ENCODE measurements at places on chromosomes 16 and 17. TPM values are rescaled to one million over a fixed set of nuclear protein-coding genes. Genes with fewer than 3 reads are reported as not detected.

DNA sequence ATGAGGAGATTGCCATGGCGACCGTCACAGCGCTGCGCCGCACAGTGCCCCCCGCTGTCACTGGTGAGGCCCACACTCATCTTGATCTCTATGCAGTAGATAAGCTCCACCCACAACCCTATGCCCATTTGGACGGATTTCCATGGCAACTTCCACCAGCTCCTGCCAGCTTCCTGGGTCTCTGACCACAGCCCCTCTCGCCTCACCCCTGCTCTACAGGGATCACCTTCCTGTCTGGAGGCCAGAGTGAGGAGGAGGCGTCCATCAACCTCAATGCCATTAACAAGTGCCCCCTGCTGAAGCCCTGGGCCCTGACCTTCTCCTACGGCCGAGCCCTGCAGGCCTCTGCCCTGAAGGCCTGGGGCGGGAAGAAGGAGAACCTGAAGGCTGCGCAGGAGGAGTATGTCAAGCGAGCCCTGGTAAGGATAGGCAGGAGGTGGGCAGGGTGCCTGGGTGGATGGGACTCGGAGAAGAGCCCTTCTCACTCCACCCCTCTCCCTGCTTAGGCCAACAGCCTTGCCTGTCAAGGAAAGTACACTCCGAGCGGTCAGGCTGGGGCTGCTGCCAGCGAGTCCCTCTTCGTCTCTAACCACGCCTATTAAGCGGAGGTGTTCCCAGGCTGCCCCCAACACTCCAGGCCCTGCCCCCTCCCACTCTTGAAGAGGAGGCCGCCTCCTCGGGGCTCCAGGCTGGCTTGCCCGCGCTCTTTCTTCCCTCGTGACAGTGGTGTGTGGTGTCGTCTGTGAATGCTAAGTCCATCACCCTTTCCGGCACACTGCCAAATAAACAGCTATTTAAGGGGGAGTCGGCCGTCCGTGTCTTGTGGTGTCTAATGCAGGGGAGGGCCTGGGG is 4.3 kb downstream of the ALDOA start:
- no peak for DNase-seq

- DNase-seq, result no peak
These were observed 143.2 kb downstream of the IRX3 start for GRCh38 chr16:54143410-54143809.

- no peak for DNase-seq
These were observed 113.0 kb downstream of the GOSR1 start for GRCh38 chr17:30590081-30590733.

DNA sequence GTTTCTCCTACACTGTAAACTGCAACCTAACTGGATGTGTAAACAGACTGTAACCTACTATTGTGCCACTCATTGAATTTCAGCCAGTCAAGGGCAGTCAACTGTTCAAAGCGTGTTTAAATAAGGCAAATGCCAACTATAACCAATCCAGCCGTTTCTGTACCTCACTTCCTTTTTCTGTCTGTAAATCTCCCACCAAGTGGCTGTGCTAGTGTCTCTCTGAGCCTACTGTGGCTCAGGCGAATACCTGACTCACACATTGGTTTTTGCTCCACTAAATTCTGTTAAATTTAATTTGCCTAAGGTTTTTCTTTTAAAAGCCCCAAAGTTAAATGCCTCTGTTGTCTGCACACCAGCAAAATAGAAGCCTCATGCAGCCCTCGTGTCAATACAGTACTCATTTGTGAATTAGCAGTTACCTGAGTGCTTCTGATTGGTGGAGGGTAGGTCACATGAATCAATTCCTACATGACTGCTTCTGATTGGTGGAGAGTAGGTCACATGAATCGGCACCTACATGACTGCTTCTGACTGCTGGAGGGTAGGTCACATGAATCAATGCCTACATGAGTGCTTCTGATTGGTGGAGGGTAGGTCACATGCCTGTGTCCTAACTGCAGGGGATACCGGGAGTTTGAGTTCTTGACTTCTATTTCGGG is 31.1 kb upstream of the CCR7 start:
- DNase-seq, result peak; percentile 96

- no peak for DNase-seq
These were observed 632.0 kb upstream of the SOX9 start for GRCh38 chr17:71488851-71489250.

DNA sequence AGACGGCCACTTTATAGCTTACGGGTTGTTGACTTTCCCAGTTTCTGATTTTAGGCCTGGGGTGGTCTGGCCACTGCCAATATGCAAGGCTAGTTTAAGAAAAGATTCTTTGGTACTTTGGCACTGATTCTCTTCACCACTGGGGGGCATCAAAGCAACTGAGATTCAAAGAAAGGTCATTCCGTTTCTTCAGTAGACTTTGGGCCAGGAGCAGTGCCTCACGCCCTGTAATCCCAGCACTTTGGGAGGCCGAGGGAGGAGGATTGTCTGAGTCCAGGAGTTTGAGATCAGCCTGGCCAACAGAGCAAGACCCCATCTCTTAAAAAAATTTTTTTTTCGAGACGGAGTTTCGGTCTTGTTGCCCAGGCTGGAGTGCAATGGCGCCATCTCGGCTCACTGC is 53.0 kb downstream of the RPA1 start:
- peak; percentile 36 for DNase-seq

- DNase-seq, result no peak
These were observed 804 bp upstream of the ITGAE start for GRCh38 chr17:3801792-3802191.

DNA sequence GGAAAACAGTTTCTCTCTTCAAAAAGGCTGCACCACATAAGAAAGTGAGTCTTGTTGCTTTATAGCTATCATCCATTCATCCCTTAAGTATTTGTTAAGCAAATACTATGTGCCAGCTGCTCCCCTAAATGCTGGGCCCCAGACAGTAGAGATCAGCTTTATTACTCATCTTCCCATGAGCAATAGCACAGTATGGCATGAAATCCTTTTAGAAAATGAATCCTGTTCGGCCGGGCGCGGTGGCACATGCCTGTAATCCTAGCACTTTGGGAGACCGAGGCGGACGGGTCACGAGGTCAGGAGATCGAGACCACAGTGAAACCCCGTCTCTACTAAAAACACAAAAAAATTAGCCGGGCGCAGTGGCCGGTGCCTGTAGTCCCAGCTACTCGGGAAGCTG is 99.5 kb downstream of the MYO1D start:
- DNase-seq, result no peak

The GPR179 gene
- not detected for total RNA-seq

The FAM171A2 gene
- 31.1 TPM for total RNA-seq

The HOXB4 gene
- 6.3 TPM for total RNA-seq
